ENCODE measurements at places on chromosomes 4 and X. TPM values are rescaled to one million over a fixed set of nuclear protein-coding genes. Genes with fewer than 3 reads are reported as not detected.

The FGB gene
- not detected for total RNA-seq

The LEF1 gene
- total RNA-seq = 3.3 TPM

The CNKSR2 gene
- 7.7 TPM for total RNA-seq

The MEPE gene
- total RNA-seq = not detected

The NSUN7 gene
- total RNA-seq = 17.7 TPM

The RAB40A gene
- total RNA-seq = 3.1 TPM

The TCEAL2 gene
- 1.4 TPM for total RNA-seq

The NEIL3 gene
- 0.46 TPM for total RNA-seq

The STS gene
- total RNA-seq = 12.9 TPM

The NUDT10 gene
- 0.46 TPM for total RNA-seq

The TRAPPC2 gene
- total RNA-seq = 11.8 TPM

The PDHA2 gene
- not detected for total RNA-seq

The CTAG2 gene
- not detected for total RNA-seq

The PQBP1 gene
- total RNA-seq = 66.0 TPM

The MED12 gene
- 188 TPM for total RNA-seq

Measured in upper lobe of left lung (tissue), 6 donors.